ENCODE measurements at places on chromosomes 3 and 15.

DNA sequence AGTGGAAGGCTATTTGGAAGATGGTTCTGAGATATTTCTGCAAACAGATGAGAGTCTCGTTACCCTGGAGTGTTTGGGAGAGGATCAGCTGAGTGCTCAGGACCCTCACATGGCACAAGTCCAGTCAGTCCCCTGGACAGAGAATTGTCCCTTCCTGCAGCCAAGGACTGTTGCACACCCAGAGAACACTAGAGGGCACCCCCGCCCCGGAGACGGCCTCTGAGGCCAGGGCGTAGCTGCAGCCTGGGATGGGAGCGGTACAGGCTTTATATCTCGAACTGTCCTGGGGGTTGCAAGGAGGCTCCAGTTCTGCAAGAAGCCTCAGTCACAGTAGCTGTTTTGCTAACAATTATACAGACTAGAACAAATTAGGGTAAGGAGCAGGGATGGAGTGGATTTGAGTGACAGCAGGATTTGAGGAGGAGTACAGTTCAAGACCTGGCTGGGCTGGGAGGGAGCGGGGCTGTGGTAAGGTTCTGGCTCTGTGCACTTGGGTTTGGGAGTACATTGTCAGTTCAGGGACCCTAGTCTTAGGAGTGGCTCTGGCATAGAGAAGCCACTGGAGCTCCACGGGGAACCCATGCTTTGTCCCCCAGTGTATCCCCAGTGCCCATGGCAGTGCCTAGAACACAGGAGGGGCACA lies 67.6 kb upstream of the HACD2 start:
- DNase-seq, result no peak

DNA sequence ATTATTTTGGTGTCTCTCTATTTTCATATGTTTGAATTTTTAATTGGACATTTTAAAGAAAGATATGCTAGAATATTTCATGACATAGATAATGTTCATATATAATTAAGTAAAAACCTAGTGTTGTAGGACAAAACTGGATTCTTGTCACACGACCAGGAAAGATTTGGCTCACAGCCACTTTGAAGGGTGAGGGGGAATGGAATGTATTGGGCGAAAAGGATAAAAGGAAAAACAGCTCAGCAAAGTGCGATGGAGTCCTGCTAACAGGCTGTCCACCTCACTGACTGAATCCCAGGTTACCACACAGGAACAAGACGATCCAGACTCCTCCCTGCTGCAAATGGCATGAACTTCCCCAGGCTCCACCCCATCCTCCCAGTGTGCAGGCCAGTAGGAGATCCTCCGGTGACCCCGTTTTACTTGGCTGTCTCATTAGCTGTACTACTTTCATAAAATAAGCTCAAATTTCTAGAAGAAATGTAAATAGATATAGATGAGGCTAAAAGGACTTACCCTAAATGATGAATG lies 186.2 kb downstream of the CD47 start:
- DNase-seq, result no peak

GRCh38 chr3:40103829-40104228 lies 205.7 kb upstream of the EIF1B start:
- no peak for DNase-seq

DNA sequence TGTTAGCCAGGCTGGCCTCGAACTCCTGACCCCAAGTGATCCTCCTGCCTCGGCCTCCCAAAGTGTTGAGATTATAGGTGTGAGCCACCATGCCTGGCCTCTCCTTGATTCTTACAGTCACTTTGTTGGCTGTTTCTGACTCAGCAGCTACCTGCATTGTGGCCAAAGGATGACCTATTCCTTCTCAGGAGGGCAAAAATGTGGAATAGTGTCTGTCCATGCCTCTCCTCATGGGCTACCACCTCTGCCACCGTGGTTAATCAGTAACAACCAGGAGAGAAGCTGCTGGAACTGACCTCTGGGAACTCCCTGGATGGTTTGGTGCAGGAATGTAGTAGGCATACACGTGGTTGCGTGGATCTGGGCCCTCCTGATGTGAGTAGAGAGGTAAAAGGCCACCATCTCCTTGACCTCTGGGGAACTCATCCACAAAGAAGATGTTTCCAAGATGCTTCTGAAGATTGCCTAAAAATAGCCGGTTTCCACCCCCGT lies 63.3 kb downstream of the FLNB start:
- no peak for DNase-seq

- DNase-seq, result no peak
These were observed 114.1 kb downstream of the DTWD1 start for GRCh38 chr15:49734831-49735508.

- no peak for DNase-seq
These were observed 70.8 kb upstream of the FILIP1L start for GRCh38 chr3:100184948-100185570.

GRCh38 chr3:150393745-150394144 lies 14.4 kb upstream of the TSC22D2 start:
- DNase-seq, result no peak

DNA sequence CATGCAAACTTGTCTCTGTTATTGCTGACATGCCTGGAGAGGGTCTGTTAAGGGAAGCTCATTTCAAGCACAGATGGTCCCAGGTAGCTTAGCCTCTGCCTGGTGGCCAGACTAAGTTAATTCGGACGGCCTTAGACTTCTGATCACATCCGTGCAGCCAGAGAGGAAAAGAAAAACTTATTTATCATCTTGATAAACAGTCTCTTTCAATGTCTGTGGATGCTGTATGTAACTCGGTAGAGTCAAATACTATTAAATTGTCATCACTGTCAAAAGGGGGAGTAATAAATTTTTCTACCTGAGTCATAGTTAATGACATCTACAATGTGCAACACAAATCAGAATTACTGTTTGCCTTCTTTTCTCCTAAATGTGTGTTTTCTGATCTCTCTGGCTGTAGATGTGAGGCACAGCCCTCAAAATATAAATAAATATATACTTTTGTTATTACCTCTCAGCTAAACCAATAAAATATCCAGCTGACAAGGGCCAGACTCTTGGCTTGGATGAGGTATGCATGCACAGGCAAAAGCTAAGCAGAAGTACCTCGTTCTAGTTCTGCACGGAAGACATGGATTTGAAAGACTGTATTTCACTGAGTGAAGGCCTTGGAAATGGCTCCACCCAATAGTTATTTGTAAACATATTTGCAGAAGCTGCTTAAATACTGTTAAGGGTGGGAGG lies 530.0 kb downstream of the TAFA4 start:
- no peak for DNase-seq

DNA sequence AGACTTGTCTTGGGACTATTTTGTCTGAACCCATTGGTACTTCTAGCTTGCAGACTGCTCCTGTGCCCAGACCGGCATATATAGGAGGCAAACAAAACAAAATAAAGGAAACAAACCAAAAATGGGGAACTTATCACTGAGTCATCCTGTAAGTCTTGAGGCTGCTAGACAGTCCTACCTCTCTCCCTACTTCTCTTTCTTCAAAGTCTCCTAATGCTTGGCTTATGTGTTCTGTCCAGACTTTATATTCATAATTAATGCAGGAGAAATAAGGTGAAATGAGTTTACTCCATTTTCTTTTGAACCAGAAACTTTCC lies 266.2 kb downstream of the ZNF385D start:
- DNase-seq, result no peak

DNA sequence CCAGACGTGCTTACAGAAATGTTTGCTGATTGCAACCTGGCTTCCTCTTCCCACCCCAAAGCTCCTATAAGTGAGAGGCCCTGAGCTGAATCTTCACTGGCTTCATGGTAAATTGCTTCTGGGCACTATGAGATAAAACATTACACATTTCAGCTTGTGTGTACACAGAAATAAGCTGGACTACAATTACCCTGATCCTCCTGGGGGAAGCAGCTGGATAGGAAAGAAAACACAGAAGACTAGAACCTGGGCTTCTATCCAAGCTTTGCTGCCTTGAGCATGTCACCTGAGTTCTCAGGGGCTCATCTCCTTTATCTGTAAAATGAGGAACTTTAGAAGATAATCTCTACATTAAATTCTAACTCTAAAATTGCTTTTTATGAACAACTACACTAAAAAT lies 40.3 kb downstream of the THBS1 start:
- DNase-seq, result no peak

- no peak for DNase-seq
These were observed 87.0 kb downstream of the FOXB1 start for GRCh38 chr15:60091157-60091556.

DNA sequence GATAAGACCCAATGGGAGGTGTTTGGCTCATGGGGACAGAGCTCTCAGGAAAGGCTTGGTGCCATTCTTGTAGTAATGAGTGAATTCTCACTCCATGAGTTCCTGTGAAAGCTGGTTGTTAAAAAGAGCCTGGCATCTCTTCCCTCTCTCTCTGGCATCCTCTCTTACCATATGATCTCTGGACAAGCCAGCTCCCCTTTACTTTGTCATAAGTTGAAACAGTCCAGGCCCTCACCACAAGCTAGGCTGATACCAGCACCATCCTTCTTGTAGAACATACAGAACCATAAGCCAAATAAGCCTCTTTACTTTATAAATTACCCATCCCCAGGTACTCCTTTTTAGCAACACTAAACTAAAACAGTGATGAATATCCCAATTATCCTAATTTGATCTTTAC lies 166.9 kb upstream of the TMC3 start:
- DNase-seq, result no peak

GRCh38 chr3:51371943-51372557 lies 13.0 kb upstream of the MANF start:
- peak; percentile 18 for DNase-seq

DNA sequence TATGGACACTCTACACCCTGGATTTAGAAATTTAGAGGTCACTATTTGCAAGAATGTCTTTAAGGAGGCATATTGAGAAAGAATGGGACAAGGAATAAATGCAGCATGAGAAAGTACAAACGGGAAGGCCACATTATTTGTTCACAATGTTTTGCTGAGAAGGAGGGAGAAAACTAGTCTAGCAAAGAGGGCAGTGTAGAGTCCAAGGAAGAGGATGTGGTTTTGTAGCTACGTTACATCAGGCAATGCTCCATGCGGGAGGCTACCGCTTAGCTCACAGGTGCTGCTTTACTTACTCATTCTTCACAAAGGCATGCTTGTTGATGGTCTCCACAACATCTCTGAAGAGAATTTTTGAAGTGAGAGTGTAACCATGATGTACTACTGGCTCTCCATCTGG lies 191.1 kb downstream of the PLCH1 start:
- no peak for DNase-seq

DNA sequence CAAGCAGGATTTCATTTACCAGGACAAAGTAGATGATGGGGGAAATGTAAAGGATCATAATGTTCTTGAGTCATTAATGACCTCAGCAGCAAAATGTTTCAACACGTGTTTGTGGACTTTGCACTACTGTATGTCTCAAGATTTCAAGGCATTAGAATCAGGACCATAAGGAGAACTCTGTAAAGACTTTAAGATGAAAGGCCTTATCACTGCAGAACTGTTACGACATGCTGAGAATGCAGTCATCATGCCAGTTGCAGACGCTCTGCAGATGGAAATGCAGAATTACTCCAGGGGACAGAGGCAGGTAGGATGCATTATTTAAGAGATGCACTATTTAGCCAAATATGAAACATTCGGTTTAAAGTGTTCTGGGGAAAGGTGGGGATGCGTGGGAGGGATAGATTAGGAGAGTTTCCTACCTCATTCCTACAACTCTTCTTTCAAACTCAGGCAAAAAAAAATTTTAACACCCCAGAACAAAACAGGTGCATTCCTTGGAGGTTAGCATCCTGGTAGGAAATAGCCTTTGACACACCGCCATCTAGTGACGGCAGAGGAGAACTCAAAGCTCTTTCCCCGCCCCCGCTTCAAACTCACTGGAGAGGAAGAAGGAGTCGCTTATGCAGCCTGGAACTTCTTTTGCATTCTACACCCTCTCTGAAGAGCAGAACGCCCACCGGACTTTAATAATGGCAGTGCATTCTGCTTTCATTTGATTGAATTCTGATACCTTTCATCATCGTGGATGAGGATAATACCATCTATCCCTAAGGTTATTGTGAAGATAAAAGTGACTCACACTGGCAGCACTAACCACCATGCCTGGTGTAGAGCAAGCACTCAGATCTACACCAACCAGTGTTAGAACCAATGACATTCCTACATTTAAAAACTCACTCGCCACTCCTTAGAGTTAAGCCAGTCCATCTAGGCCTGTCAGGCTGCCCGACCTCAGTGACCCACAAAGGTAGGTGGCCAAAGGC lies 43.1 kb upstream of the TOPAZ1 start:
- DNase-seq, result peak; percentile 41
